ENCODE measurements at places on chromosomes 12 and 14. TPM values are rescaled to one million over a fixed set of nuclear protein-coding genes. Genes with fewer than 3 reads are reported as not detected.

GRCh38 chr12:63937378-63938316 is 93.1 kb downstream of the SRGAP1 start:
- no peaks in the 10 kb centered on the region for H3K4me1 ChIP-seq
- no peaks in the 10 kb centered on the region for H3K27me3 ChIP-seq
- H3K4me3 ChIP-seq = no peak overlapping the region
- DNase-seq = no peak
- H3K36me3 ChIP-seq = no peaks in the 10 kb centered on the region

Gene OR6C65
- total RNA-seq = not detected

DNA sequence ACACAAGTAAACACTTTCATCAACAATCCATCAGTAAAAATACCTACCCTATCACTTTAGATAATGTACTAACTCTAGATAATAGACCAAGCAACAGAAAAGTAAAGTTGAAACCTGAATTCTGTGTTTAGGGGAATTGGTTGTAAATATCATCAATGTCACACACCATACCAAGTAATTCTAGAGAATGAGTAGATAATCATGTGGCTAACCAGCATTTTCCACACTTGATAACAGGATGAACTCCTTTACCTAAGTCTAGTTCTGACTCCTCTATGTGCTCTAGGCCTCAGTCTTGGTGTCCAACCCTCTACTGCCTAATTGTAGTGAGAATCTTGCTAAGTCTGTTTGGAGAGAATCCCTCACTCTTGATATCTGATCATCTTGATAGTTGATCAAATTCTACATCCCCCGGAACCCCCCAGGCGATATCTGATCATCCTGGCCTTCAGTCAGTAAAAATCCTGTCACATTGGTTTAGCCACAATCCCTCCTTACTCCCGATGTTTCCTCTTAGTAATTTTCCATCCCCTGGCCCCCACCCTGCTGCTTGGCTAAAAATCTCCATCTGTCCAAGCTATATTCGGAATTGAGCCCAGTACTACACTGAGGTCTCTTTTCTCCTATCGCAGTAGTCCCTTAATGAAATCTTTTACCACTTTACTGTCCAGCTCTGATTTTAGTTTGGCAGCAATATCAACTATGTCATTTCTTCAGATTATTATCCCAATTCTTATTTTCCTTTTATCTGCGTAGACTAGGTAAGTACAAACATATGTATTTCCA is 3.4 kb upstream of the SLCO1A2 start:
- H3K4me1 ChIP-seq = peaks cover 16% of the 10 kb centered on the region
- no peak for DNase-seq
- no peaks in the 10 kb centered on the region for H3K27me3 ChIP-seq
- H3K4me3 ChIP-seq = no peak overlapping the region
- H3K27ac ChIP-seq = no peak overlapping the region

- no peaks in the 10 kb centered on the region for H3K4me1 ChIP-seq
- H3K27me3 ChIP-seq = no peaks in the 10 kb centered on the region
- H3K27ac ChIP-seq = no peak overlapping the region
- no peaks in the 10 kb centered on the region for H3K36me3 ChIP-seq
- H3K4me3 ChIP-seq = no peak overlapping the region
- DNase-seq = no peak
Measured at GRCh38 chr12:24888813-24889212, 60.1 kb downstream of the BCAT1 start.

DNA sequence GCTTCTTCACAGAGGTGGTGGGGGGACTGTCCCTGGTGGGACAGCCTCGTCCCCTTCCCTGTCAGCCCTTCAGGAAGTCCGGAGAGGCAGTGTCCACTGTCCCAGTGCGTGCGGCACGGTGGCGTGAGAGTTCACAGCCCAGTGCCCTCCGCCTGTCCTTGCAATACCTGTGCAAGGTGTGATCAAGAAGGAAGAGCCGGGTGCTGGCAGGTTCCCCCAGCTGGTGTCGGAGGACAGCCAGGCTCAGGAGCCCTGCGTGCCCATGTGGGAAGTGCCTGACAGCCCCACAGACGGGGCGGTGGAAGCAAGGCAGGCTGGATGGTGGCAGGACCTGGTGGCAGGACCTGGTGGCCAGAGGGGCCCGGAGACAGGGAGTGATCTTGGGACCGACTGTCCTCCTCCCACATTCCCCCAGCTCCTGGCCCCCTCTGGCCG is 16.4 kb downstream of the NOC4L start:
- no peak for DNase-seq
- no peaks in the 10 kb centered on the region for H3K36me3 ChIP-seq
- H3K4me3 ChIP-seq = no peak overlapping the region
- peaks cover 11% of the 10 kb centered on the region for H3K4me1 ChIP-seq

- no peaks in the 10 kb centered on the region for H3K4me1 ChIP-seq
- DNase-seq = no peak
- H3K4me3 ChIP-seq = no peak overlapping the region
- H3K27me3 ChIP-seq = no peaks in the 10 kb centered on the region
- H3K36me3 ChIP-seq = no peaks in the 10 kb centered on the region
- H3K27ac ChIP-seq = no peak overlapping the region
Measured at GRCh38 chr12:84198294-84198946, 714.2 kb downstream of the SLC6A15 start.

Gene RIPK3
- 2.9 TPM for total RNA-seq

Gene ASIC1
- 0.05 TPM for total RNA-seq

Gene FBXO21
- total RNA-seq = 25.5 TPM

Gene CCDC38
- 1.3 TPM for total RNA-seq

DNA sequence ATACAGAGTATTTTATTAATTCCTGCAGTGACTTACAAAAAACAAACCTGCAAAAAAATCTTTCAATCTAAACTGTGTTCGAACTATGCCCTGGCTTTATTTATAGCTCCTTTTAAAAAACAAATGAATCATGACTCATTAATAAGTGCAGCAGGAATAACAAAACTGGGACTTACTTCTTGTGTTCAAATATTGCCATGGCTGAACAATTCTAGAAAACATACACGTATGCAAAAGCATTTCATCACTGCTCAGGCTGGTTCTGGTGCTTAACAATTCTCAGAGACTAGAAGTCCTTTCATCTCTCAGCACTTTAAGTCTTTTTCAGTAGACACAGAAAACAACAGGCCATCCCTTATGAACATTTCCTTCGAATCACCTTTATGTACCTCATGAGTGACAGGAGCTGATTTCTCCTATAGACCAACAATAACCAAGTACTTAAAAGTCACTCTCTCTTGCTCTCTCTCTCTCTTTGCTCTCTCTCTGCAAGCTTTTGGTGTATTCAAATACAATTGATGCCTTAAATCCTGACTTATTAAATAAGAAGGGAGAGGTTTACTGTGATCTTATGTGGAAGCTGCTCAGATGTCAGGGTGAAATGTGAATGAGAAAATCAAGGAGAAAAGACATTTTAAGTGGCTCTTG is 268.8 kb downstream of the TTC8 start:
- no peaks in the 10 kb centered on the region for H3K4me1 ChIP-seq
- no peaks in the 10 kb centered on the region for H3K36me3 ChIP-seq
- no peak overlapping the region for H3K27ac ChIP-seq
- no peaks in the 10 kb centered on the region for H3K27me3 ChIP-seq
- H3K4me3 ChIP-seq = no peak overlapping the region

DNA sequence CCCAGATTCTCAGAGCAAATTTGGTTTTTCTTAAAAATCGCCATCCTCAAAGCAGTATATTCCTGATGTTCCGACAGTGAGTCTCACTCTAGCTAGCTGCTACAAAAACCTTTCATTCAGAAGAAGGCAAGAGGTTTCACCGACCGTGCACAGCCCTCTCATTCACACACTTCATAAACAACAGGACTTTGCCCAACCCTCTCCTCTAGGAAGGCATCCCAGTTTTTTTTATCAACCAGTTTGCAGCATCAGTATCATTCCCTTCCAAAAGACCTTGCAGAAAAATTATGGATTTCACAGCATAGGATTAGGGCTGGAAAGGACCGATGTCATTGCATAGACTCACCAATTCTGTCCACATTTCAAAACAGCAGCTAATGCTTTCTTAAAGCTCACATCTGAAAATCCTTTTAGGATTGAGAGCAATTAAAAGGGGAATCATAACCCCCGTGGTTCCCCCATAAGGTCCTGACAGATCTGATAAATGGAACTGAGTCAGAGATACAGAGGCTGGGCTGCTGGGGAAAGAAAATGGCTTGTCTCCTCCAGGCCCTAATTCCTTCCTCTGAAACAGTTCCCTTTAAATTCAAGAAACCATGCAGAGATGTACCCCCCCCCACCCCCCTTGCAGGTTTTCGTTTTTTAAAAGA is 597 bp downstream of the SVOP start:
- H3K27me3 ChIP-seq = no peaks in the 10 kb centered on the region
- H3K4me1 ChIP-seq = no peaks in the 10 kb centered on the region
- H3K4me3 ChIP-seq = no peak overlapping the region

- no peak overlapping the region for H3K27ac ChIP-seq
- no peak for DNase-seq
- H3K27me3 ChIP-seq = no peaks in the 10 kb centered on the region
- no peaks in the 10 kb centered on the region for H3K36me3 ChIP-seq
- no peaks in the 10 kb centered on the region for H3K4me1 ChIP-seq
- no peak overlapping the region for H3K4me3 ChIP-seq
Measured at GRCh38 chr14:22225516-22226140, 363.4 kb downstream of the DAD1 start.

DNA sequence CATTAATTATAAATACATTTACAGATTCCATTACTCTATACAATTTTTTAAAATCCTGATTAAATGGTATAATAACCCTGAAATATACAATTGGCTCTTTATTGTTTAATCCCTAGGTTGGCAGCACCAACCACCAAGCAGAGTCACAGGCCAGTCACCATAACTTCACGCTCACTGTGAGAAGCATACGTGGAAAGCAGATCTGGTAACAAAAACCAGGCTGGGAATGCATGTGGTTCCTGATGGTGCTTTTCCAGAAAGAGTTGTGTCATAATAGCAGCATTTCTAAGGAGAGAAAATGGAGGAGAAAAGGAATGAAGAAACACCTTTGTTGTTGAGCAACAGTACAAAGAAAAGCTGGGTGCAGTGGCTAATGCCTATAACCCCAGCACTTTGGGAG is 66.1 kb downstream of the SIX6 start:
- H3K36me3 ChIP-seq = no peaks in the 10 kb centered on the region
- no peak overlapping the region for H3K27ac ChIP-seq
- H3K4me1 ChIP-seq = no peaks in the 10 kb centered on the region
- no peak for DNase-seq
- H3K4me3 ChIP-seq = no peak overlapping the region

DNA sequence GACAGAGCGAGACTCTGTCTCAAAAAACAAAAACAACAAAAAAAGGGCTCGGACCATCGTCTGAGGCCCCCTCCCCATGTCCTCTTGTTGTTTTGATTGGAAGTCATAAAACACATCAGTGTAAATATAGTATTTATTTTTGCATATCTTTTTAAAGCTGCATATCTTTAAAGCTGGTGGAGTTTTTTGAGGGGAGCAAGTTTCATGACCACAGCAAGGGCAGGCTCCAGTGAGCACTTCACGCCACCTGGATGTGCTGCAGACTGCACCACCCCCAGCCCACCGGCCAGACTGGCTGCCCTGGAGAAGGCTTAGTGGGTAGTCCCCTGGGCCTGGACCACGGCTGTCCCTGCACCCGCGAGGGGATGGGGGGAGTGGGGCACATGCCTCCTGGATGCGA is 11.9 kb upstream of the BCL7A start:
- DNase-seq = no peak
- H3K4me1 ChIP-seq = no peaks in the 10 kb centered on the region
- H3K36me3 ChIP-seq = no peaks in the 10 kb centered on the region
- no peaks in the 10 kb centered on the region for H3K27me3 ChIP-seq
- H3K4me3 ChIP-seq = no peak overlapping the region
- no peak overlapping the region for H3K27ac ChIP-seq

Gene IL26
- not detected for total RNA-seq

Gene IL22
- total RNA-seq = not detected

Data from liver (tissue), 10 donors.